ENCODE measurements at places on chromosomes 13 and 19.
A peak's percentile ranks its signal among the peaks of the same experiment; 100 is the strongest.

- DNase-seq, result no peak
Observed at GRCh38 chr19:8069096-8069973, 16.8 kb downstream of the CCL25 start.

- no peak for DNase-seq
Observed at GRCh38 chr19:4042731-4043082, 24.0 kb downstream of the ZBTB7A start.

DNA sequence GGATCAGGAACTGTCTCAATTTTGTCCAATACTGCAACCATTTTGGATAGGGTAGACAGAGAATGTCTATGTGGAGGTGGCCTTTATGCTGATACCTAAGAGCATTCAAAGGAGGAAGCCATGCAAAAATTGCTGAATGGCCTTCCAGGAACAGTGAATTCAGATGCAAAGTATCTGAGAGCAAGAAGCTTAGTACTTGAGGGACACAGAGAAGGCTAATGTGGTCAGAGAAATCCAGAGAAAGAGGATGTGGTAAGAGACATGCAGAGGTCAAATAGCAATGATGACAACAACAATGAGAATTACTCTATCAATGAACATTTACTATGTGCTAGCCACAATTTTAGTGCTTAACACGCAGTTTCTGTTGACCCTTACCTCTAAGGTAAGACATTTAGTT, 785.6 kb upstream of the KLHL1 start:
- no peak for DNase-seq

- no peak for DNase-seq
Observed at GRCh38 chr19:3136684-3137055, 837 bp downstream of the GNA15 start.

GRCh38 chr19:39031368-39032062, 834 bp downstream of the FBXO27 start:
- DNase-seq, result peak; percentile 67

DNA sequence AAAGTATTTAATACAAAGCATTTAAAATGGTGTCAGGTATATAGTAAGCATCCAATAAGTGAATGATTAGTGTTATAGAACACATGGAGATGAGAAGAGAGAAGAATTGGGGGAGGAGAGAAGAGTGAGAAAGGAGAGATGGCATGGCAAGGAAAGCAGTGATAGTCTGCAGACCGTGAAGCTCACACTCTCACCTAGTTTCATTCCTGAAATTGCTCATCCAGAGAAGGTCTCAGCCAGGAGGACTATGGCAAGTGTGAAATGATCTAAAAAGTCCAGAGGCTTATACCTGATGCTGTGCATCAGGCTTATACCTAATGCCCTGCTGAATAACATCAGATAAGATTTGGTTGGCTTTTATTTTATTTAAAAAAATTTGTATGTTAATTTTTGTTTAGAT, 351.6 kb upstream of the KLF12 start:
- no peak for DNase-seq

DNA sequence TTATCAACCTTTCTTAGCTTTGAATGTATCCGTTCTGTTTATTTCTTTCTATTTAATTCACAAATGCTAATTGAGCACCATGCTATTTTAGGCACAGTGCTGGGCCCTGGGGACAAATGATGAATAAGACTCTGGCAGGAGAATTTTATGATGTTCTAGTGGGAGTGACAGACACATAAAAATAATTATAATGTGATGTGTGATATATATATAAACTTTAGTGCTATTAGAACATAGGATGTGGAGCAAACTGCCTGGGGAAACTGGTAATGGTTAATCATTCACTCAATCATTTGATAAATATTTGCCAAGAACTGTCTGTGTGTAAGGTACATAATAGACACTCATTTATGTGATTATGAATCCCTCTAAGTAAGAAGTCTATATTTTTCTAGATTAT, 50.7 kb upstream of the FRY start:
- DNase-seq, result no peak

- DNase-seq, result no peak
Observed at GRCh38 chr13:109403012-109403421, 383.4 kb downstream of the IRS2 start.

GRCh38 chr13:59607780-59608233, 555.9 kb downstream of the DIAPH3 start:
- DNase-seq, result no peak

DNA sequence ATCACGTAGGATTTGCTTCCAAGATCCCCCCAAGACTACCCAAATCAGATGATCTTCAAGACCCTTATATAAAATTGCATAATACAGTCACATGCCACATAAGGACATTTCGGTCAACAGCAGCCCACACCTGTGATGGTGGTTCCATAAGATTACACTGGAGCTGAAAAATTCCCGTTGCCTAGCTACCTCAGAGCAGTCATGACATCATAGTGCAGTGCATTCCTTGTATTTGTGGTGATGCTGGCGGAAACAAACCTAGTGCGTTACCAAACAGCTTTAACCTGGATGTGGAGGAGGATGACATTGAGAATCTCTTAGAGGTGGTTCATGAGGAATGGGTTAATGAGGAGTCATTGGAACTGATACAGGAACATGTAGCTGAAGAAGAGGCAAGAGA, 4.8 kb downstream of the ZNF766 start:
- no peak for DNase-seq

DNA sequence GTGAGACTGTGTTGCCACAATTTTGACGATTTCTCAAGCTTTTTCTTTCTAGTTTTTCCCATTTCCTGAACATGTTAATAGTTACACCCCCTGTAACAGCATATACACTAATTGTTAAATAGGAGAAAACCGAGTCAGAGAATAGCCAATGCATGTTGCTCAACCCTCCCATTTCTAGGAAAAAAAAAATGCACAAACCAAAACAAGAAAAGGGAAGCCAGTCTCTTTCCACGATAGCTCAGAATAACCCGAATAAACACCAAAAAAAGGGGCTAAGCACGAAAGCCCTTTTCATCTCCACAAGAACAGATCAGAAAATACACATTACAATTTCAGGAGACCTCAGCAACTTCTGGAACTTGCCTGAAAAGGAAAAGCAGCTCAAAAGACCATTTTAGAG, 16.3 kb downstream of the LATS2 start:
- DNase-seq, result no peak

DNA sequence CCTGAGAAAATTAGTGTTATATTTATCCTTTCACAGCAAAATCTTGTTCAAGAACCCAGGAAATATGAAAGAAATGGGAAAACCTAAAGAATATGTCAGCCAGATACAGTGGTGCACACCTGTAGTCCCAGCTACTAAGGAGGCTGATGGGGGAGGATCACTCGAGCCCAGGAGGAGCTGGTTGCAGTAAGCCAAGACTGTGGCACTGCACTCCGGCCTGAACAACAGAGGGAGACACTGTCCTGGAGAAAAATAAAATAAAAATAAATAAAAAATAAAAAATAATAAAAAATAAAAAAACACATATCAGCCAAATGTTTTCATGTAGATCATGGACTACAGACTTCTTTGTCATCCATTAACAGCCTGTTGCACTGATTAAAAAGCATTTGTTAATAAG, 244.8 kb upstream of the KLHL1 start:
- DNase-seq, result no peak

DNA sequence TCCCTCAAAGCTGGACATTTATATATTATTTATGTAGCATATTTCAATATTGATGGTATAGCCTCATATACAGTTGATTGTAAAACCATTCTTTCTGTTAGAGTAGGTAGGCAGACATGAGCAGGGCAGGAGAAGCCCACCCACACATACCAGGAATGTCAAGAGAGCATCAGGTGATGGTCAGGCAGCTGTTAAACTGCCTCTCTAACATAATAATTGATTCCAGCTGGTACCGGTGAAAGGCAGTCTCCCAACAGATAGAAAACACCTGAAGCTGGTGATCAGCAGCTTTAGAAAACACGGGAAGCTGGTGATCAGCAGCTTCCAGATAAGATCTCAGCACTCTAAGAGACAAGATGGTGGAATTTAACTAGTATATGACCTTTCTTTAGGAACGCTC, 132.9 kb downstream of the SLITRK6 start:
- DNase-seq, result no peak

DNA sequence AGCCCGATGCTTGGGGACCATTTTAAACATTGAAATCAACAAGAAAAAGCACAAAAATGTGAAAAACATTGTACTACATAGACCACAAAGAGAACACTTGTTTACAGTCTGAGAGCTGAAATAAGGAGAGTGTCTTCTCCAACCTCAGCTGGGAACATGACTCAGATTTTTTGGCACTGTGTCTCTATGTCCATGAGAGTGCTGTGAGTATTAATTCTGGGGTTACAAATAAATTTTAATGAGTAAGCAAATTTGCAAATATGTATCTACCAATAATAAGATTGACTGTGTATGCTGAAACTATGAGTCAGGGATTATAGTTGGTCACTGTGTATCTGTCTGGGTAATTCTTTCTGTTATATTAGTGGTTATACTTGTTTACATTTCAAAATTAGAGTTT, 174.0 kb downstream of the DCT start:
- no peak for DNase-seq

DNA sequence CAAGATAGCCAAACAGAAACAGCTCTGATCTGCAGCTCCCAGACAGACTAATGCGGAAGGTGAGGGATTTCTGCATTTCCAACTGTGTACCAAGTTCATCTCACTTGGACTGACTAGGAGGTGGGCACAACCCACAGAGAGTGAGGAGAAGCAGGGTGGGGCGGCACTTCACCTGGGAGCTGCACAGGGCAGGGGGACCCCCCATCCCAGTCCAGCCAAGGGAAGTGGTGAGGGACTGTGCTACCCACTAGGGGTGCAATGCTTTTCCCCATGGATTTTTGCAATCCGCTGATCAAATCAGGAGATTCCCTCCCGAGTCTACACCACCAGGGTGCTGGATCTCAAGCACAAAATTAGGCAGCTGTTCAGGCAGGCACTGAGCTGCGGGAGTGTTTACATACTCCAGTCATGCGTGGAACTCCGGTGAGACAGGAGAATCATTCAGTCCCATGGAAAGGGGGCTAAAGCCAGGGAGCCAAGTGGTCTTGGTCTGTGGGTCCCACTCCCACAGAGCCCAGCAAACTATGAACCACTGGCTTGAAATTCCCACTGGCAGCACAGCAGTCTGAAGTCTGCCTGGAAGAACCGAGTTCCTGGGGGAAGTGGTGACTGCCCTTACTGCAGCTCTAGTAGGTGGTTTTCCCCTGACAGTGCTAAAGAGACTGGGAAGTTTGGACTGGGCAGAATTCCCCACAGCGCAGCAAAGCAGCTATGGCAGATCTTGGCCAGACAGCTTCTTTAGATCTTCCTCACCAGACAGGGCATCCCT, 85.1 kb upstream of the UFM1 start:
- DNase-seq, result no peak

- DNase-seq, result no peak
Observed at GRCh38 chr13:40770609-40770933, 419 bp downstream of the MRPS31 start.

DNA sequence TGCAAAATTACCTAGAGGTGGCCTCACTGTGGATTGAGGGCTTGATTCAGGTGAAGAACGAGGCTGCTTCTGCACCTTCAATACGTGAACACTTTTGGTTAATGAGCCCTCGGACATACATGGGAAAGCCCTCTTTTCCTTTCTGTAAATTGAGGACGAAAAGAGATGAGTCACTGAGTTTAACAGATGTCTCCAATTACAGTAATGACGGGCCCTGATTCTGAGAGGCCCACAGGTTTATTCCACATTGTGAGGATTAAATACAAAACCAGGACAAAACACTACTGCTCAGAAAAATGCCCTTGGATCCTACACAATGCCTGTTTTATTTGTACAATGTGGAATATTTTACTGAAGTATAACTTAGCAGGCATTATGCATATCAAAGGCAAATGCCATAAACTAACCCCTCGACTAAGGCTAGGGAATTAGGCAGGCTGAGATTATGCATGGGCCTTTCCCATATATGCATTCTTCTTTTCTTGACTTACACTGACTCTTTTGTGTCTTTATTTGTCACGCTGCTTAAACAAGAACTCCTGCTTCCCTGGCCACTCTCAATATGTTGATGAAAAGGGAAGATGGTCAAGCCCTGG, 819.9 kb downstream of the OLFM4 start:
- DNase-seq, result no peak

GRCh38 chr13:110409581-110409992, 102.5 kb downstream of the COL4A2 start:
- no peak for DNase-seq

DNA sequence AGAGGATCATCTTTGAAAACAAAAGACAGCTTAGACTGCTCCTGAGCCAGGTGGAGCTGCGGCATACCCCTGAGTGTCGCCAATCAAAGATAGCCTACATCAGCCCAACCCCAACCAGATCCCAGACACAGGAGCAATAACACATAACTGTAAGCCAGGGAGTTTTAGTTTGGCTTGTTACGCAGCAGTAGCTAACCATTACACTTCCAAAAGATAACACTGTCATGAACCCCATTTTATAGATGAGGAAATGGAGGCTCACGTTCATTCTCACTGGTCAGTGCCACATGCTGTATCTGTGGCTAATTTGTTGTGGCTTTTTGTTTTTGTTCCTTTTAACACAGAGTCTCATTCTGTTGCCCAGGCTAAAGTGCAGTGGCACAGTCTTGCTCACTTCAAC, 47.3 kb downstream of the TINCR start:
- no peak for DNase-seq

GRCh38 chr13:41587490-41587889, 130.1 kb downstream of the RGCC start:
- no peak for DNase-seq

GRCh38 chr13:21018220-21018619, 43.2 kb downstream of the LATS2 start:
- no peak for DNase-seq

- DNase-seq, result no peak
Observed at GRCh38 chr19:52640916-52641315, 2.8 kb upstream of the ZNF83 start.

- no peak for DNase-seq
Observed at GRCh38 chr13:76330761-76331160, 555.4 kb downstream of the KCTD12 start.

DNA sequence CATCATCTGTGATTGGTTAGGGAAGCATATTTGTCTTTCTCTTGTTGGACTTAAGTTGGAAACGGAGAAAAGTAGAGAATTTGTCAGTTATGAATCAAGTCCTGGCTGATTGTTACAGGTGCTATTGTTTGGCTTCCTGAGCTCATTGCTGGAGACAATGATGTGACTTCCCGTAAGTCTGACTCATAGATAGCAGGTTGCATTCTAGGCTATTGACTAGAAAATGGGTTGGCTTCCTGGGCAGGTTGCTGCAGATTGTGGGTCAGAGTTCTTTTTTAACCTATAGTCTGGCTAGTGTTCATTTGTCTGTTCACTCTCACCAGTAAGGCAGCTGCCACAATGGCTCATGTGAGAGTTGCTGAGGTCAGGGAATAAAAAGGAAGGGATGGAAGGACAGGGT, 101.5 kb downstream of the CCNA1 start:
- DNase-seq, result no peak

GRCh38 chr13:106533101-106533942, 2.1 kb downstream of the EFNB2 start:
- DNase-seq, result peak; percentile 10

DNA sequence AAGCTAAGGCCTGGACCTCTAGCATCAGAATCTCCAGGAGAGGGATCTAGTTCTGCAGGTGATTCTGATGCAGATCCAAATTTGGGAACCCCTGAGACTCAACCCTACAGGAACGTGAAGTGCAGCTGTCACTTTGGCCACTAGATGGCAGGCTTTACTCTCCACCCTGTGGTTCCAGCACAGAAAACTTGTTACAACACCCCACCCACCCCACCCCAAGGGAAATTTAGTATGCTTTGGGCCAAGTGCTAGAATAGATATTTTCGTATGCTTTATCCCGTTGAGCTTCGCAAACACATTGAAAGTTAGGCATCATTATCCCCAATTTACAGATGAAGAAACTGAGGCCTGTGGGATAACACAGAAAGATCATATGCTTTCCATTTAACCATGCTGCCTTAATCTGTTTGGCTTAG, 232.0 kb downstream of the B3GLCT start:
- DNase-seq, result peak; percentile 15

All from activated T-helper 2 cell treated with anti-CD3 and anti-CD28 coated beads, Interferon-gamma antibody, Interleukin-2, Interleukin-4, amounts not matched to agents 10 μg/mL and 5 μg/mL and 100 μg/mL, durations not matched to agents 14 hours and 24 hours and 36 hours (primary cell).